ENCODE measurements at places on chromosomes 3 and 15. TPM values are rescaled to one million over a fixed set of nuclear protein-coding genes. Genes with fewer than 3 reads are reported as not detected.

TGM5 gene
- not detected for total RNA-seq

HRG gene
- total RNA-seq: not detected

ITIH4 gene
- total RNA-seq: 0.63 TPM

GLDN gene
- total RNA-seq: 0.14 TPM

KLHL18 gene
- 20.3 TPM for total RNA-seq

IL5RA gene
- not detected for total RNA-seq

ZNF620 gene
- total RNA-seq: 1.6 TPM
